ENCODE measurements at places on chromosomes 12 and 14. TPM values are rescaled to one million over a fixed set of nuclear protein-coding genes. Genes with fewer than 3 reads are reported as not detected.
A peak's percentile ranks its signal among the peaks of the same experiment; 100 is the strongest.

GRCh38 chr14:64818151-64818550 lies 61.6 kb downstream of the SPTB start:
- no peak for DNase-seq

DNA sequence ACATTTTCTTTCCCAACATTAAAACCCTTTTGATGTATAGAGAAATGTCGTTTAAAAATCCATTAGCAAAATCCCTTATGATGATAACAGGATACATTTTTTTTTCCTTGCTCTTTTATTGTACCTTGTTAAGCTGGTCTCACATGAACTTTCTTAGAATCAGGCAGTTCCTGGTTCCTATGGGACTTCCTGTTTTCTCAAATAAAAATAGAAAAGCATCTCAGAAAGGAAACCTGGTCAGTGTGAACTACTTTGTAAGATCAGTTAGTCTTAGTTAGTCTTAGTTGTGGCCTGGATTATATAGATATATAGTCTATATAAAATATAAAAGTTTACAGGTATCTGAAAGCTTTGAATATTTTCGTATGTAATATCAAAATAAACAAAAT lies 40.3 kb downstream of the LEMD3 start:
- no peak for DNase-seq

GRCh38 chr12:116878567-116879508 lies 2.4 kb downstream of the HRK start:
- DNase-seq = peak; percentile 30

- peak; percentile 17 for DNase-seq
Observed at GRCh38 chr14:105867961-105868599, 341.7 kb downstream of the TMEM121 start.

GRCh38 chr14:24665440-24665991 lies 31.5 kb upstream of the GZMB start:
- no peak for DNase-seq

DNA sequence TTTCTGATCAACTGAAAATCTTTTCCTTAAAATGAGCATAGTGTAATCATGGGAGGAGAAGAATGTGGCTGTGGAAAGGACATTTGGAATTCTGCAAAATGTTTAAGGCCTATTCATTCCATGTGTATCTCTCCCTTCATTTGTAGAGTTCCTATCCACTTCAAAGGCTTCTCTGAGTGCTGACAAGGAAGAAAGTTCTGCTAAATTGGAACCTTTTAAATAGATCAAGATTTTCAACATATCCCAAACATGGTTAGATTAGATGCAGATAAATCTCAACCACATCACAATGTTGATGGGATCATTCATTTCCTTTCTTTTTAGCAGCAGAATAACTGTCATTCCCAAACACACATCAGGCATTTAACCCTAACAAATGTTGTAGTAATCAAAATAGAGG lies 28.4 kb upstream of the SIX1 start:
- DNase-seq = no peak

DNA sequence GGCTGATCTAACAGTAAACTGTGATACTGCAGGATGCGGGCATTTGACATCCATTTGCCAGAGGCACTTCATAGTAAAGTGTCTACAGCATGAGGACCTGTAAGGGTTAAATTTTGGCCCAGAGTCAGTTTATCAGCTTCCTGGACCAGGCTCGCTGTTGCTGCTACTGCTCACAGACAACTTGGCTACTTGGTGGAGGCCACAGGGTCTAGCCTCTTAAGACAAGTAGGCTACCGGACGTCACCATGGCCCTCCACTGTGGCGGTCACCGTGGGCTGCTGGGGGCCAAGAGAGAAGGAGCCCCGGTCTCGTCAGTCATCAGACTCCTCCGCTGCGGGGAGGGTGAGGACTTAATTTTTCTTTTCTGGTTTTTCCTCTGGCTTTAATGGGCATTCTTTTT lies 117.3 kb upstream of the PZP start:
- no peak for DNase-seq

DNA sequence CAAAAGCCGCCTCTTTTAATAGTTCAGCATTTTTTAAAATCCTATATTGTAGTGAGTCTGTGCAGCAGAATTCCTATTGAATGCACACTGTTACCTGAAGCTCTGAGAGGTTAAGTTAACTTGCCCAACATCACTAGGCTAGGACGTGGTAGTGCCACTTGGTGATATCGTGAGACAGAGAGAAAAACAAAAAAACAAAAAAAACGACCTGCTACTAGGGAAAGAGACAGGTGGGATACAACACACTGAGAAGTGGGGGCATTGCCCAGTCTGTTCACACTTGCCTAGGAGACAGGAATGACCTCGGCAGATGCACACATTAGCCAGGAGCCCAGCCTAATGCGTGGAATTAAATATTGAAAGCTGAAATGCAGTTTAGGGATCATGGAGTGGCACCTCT lies 129.7 kb upstream of the CCND2 start:
- DNase-seq = no peak

DNA sequence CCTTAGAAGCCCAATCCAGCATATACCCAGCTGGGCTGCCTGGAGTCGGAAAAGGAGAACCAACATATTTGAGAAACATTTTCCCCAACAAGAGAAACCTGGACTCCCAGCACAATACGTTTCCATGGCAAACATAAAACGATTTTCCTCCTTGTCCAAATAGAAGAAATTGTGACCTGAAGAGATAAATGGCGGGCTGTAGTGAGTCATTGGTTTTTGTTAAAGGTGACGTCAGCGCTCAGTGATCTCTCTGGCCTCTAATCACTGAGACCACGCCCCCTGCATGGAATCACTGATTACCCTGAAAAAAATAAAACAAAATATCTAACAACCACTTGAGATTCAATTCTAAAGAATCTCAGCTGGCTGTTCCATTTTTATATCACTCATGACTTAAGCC lies 6.0 kb downstream of the CCDC60 start:
- no peak for DNase-seq

DNA sequence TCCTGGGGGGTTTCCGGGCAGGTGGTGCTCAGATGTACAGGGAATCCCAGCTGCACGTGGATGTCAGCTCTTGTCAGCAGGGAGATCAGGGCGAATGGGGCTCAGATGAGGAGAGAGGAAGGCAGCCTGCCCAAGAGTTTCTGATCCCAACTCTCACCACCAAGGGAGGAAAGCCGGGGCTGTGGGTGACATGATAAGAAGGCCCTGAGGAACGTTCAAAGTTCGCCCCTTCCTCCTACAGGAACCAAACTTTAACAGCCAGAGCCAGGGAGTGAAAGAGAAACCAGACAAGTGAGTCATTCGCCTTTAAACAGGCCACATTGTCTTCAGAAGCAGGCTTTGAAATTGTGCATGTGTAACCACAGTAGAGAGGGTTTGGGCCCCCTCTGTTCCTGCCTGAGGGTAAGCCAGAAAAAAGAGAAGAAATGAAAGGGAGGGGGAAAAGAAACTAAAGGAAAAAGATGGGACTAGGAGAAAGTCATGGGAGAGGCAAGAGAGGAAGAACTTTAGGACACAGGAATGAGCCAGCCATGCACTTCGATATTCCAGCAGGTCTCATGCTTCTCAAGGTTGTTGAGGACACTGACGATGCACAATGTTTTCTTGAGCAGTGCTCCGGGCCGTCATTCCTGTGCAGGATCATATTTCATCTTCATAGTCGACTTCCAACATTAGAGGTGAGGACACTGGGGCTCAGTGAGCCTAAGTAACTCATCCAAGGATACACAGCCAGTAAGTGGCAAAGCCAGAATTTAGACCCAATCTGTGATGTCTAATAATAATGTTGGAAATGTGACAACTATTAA lies 691.4 kb upstream of the TBX3 start:
- no peak for DNase-seq

GRCh38 chr14:22311636-22312035 lies 277.4 kb downstream of the DAD1 start:
- no peak for DNase-seq

GRCh38 chr14:61470261-61470960 lies 149.0 kb downstream of the PRKCH start:
- DNase-seq = no peak

- DNase-seq = peak; percentile 47
Observed at GRCh38 chr12:124538194-124539082, 29.0 kb downstream of the NCOR2 start.

CHGA gene
- polyA plus RNA-seq = 6.6 TPM

SPTB gene
- 2.2 TPM for polyA plus RNA-seq

CNPY2 gene
- polyA plus RNA-seq = 156 TPM

ABCD2 gene
- 0.17 TPM for polyA plus RNA-seq

CLEC1B gene
- polyA plus RNA-seq = not detected

TMCC3 gene
- 6.7 TPM for polyA plus RNA-seq

LRFN5 gene
- 2.4 TPM for polyA plus RNA-seq

IAPP gene
- polyA plus RNA-seq = not detected

CCDC38 gene
- polyA plus RNA-seq = not detected

TMEM30B gene
- 9.4 TPM for polyA plus RNA-seq

Measured in kidney (tissue), 22 donors.